ENCODE measurements at places on chromosomes 4 and X.
A peak's percentile ranks its signal among the peaks of the same experiment; 100 is the strongest.

- DNase-seq: peak; percentile 58
These were observed 3.5 kb downstream of the FAT1 start for GRCh38 chr4:186719925-186720694.

- DNase-seq: no peak
These were observed 684.5 kb downstream of the PDHA2 start for GRCh38 chr4:96524311-96524875.

- DNase-seq: no peak
These were observed 139.6 kb downstream of the DCLK2 start for GRCh38 chr4:150217808-150218207.

DNA sequence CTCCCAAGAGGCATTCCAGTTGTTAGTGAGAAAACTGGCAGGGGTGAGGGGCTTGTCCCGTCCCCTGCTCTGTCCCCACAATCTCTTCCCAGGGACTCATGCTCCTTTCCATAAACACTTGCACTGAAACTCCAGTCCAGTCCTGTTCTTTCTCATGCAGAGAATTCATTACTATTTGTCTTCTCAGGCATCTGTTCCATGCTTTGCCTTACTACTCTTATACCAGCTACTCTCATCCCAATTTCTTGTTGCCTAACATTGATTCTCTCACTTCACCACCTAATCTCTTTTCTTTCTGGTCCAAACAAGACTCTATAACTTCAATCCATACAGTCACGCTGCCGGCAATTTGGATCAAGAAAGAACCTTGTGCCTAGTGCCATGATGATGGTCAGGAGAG, 97.1 kb upstream of the VEGFC start:
- DNase-seq: no peak

DNA sequence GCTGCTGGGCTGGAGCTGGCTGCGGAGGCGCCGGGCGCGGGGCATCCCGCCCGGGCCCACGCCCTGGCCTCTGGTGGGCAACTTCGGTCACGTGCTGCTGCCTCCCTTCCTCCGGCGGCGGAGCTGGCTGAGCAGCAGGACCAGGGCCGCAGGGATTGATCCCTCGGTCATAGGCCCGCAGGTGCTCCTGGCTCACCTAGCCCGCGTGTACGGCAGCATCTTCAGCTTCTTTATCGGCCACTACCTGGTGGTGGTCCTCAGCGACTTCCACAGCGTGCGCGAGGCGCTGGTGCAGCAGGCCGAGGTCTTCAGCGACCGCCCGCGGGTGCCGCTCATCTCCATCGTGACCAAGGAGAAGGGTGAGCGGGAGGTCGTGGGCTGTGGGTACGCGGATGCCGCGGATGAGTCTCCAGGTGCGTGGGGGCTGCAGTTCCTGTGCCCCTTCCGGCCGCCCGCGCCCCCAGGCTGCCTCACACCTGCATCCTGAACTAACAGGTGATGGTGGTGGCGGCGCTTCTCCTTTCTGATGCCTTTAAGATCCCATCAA, 499 bp downstream of the CYP2U1 start:
- peak; percentile 60 for DNase-seq

DNA sequence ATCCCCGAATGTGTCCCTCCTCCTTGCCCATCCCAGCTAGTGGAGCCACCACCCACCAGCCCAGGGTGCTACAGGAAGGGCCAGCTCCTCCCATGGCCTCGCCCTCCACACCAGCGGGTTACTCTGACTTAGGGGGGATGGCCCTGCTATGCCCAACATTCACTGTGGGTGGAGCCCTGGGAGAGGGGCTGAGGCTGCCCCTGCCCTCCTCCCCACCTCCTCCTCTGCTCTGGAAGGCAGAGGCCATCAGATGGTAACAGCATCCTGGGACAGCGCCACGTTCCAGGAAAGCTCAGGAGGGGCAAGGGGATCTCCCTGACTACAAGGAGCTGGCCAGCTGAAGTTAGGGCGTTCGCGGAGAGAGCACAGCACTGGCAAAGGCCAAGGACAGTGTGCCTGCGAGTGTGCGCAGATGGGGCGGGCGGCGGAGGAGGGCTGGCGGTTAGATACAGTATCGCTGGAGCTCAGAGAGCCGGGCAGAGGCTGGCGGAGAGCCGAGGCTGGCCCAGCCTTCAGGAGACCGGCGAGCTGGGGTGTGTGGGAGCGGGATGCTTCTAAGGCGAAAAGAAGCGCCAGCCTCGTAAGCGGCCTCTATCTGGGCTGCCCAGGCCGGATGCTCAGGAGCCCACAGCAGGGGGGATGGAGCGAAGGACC, 1.5 kb downstream of the JAKMIP1 start:
- DNase-seq: no peak

- DNase-seq: no peak
These were observed 34.2 kb downstream of the AGA start for GRCh38 chr4:177408023-177408422.

DNA sequence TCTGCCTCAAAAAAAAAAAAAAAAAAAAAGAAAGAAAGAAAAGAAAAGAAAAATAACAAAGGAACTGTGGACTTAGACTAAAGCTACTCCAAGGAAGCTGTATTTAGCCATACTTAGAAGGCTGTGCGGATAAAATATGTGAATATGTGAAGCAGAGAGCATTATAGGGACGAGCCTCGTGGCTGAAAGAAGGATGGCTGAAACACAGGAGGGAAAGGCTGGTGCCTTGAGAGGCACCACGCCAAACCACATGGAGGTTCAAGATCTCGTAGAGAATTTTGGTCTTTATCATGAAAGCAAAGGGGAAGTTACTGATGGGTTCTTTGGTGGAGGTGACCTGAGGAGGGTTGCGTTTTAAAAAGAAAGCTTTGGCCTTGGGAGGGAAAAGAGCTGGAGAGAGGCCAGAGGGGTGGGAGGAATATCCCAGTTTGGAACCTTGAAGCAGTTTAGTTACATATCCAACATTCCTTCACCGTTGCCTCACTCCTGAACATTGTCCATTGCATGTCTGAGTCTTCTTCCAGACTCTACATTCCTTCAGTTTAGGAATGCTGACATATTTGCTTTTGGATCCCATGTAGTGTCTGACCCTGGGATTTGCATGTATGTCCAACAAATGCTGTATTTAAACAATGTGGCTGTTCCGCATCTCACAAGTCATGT, 82.5 kb downstream of the CPE start:
- DNase-seq: no peak
